CD4-positive, alpha-beta T cell (primary cell): ENCODE measurements at places on chromosomes 12 and 14. TPM values are rescaled to one million over a fixed set of nuclear protein-coding genes. Genes with fewer than 3 reads are reported as not detected.

NRXN3 gene
- total RNA-seq, result not detected

- no peak for DNase-seq
- H3K4me3 ChIP-seq, result no peak overlapping the region
- no peaks in the 10 kb centered on the region for H3K36me3 ChIP-seq
- H3K27ac ChIP-seq, result no peak overlapping the region
- H3K27me3 ChIP-seq, result no peaks in the 10 kb centered on the region
Observed at GRCh38 chr12:75641031-75641780, 129.8 kb upstream of the KRR1 start.

GRCh38 chr12:38269897-38270296 lies 46.7 kb upstream of the ALG10B start:
- no peaks in the 10 kb centered on the region for H3K36me3 ChIP-seq
- no peaks in the 10 kb centered on the region for H3K27me3 ChIP-seq
- H3K27ac ChIP-seq, result no peak overlapping the region
- no peak for DNase-seq
- H3K4me3 ChIP-seq, result no peak overlapping the region

DNA sequence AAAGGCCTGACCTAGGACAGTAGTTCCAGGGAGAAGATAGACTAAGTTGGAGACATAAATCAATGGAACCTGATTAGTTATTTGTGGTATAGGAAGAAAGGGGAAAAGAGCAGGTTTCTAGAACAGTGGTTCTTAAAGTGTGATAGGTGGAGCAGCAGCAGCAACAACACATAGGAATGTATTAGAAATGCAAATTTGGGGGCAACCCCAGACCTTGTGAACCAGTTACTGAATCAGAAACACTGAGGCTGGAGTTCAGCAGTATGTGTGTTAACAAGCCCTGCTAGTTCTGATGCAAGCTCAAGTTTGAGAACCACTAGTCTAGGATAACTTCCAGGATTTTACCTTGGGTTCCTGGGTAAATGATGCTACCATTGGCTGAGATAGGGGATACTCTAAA lies 308.7 kb downstream of the EMP1 start:
- no peaks in the 10 kb centered on the region for H3K4me1 ChIP-seq
- no peak overlapping the region for H3K4me3 ChIP-seq
- no peaks in the 10 kb centered on the region for H3K27me3 ChIP-seq

DNA sequence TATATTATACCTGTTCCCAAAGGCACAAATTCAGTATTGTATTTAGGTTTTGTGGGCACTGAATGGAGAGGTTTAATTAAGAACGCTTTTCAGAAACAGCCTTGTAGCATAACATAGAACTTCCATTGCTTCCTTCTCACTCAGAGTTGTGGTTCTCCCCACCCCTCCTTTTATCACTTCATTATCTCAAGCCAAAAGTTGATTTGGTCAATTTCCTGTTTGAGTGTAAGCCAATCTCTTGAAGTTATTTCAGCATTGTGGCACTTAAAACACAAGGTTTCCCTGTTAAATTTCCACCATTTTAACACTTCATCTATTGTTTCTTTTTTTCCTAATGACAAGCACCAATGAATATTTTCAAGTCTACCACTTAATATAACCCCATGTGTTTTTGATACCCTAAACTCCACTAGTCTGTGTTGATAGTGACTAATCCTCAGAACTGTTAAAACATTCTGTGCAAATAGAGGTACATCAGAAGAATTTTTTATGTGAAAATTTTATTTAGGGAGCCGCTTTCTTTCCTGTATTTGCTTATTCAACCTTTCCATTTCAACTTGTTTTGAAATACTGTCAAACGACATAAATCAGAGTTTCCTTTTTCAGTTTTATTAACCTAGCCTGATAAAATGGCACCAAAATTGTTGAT lies 340.1 kb downstream of the BCAT1 start:
- H3K36me3 ChIP-seq, result no peaks in the 10 kb centered on the region
- no peak overlapping the region for H3K27ac ChIP-seq
- no peaks in the 10 kb centered on the region for H3K4me1 ChIP-seq
- H3K4me3 ChIP-seq, result no peak overlapping the region

GRCh38 chr12:87661786-87662377 lies 367.3 kb downstream of the C12orf50 start:
- DNase-seq, result no peak
- H3K36me3 ChIP-seq, result no peaks in the 10 kb centered on the region
- H3K4me1 ChIP-seq, result no peaks in the 10 kb centered on the region
- no peaks in the 10 kb centered on the region for H3K27me3 ChIP-seq
- H3K4me3 ChIP-seq, result peak overlapping the region; percentile 30
- H3K27ac ChIP-seq, result no peak overlapping the region

SMOC1 gene
- total RNA-seq, result not detected

- no peaks in the 10 kb centered on the region for H3K36me3 ChIP-seq
- H3K4me1 ChIP-seq, result peaks cover 32% of the 10 kb centered on the region
- H3K4me3 ChIP-seq, result peak overlapping the region; percentile 68
- no peaks in the 10 kb centered on the region for H3K27me3 ChIP-seq
Observed at GRCh38 chr14:63852271-63852816, 460 bp upstream of the SYNE2 start.

KLRC4 gene
- not detected for total RNA-seq
